Smooth muscle cell of the umbilical artery (primary cell): ENCODE measurements at places on chromosomes 12 and 14. TPM values are rescaled to one million over a fixed set of nuclear protein-coding genes. Genes with fewer than 3 reads are reported as not detected.

POTEM gene
- total RNA-seq, result not detected in 2 replicates

DPPA3 gene
- total RNA-seq, result not detected in 2 replicates

LHX5 gene
- not detected in 2 replicates for total RNA-seq

CMKLR1 gene
- 0.28 and 0.59 TPM in 2 replicates for total RNA-seq

SRRM4 gene
- total RNA-seq, result under 0.01 TPM in 1 of 2 replicates, not detected in the other
